NCI-H510A (cell line): ENCODE measurements at places on chromosomes 5 and 9.

GRCh38 chr5:87015901-87016300, 251.8 kb upstream of the RASA1 start:
- no peak for DNase-seq

DNA sequence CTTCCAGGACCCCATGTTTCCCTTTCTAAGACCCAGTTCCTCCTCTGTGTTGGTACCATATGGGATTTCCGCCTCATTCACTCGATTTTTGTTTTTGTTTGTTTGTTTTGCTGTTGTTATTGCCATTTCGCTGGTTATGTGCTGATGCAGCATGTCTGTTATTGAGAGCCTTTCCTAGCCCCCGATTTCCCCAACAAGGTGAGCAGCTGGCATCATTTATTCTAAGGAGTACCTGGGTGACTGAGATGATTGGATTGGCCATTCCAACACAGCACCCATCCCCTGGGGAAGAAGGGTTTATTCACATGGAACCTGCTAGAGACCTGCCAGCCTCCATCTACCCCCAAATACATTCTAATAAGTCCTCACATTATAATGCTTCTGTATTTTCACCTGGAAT, 2.7 kb downstream of the GLRA1 start:
- no peak for DNase-seq

GRCh38 chr5:41787265-41787664, 83.0 kb downstream of the OXCT1 start:
- DNase-seq = no peak

GRCh38 chr9:17863213-17863883, 284.5 kb downstream of the SH3GL2 start:
- DNase-seq = no peak

DNA sequence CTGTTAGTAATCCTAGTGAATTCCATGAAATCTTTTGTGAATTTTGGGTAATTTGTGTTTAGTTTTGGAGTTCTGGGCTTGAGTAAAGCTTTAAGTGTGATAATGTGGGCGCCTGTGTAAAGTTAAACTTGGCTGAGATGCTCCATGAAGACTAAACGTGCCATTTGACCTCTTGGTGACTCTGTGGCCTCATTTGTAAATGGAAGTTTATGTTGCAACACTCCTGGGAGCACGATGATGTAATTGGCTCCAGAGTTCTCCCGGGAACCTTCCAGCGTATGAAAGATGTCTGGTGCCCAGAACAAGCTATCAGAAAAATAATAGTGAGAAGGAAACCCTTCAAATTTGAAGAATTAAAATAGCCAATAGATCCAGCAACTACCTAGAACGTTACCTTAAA, 981.2 kb downstream of the TLE4 start:
- DNase-seq = no peak

DNA sequence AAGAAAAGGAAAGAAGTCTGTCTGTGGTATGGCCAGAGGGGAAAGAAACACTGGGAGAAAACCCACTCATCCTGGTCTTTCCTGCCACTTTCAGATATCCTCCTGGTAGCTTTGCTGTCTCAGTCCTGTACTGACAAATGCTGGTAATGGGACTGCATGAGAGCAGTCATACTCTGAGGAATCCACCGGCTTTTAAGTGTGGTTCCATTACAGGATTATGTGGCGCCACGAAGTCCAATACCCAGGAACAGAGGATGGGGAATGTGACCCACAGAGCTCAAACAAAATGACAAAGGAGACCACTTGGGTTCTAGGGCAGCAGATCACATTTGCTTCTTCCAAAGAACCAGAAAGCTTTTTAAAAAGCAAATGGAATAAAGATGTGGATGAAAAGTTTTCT, 26.3 kb upstream of the FBP1 start:
- no peak for DNase-seq
